Endothelial cell (in vitro differentiated cells): ENCODE measurements at places on chromosomes 4 and X. TPM values are rescaled to one million over a fixed set of nuclear protein-coding genes. Genes with fewer than 3 reads are reported as not detected.

Gene ATP1B4
- total RNA-seq, result not detected

GRCh38 chr4:86497980-86498862 is 95.9 kb upstream of the PTPN13 start:
- H3K27me3 ChIP-seq, result no peaks in the 10 kb centered on the region
- DNase-seq, result peak; percentile 13
- H3K27ac ChIP-seq, result no peak overlapping the region
- no peaks in the 10 kb centered on the region for H3K36me3 ChIP-seq
- no peak overlapping the region for H3K4me3 ChIP-seq
- peaks cover 13% of the 10 kb centered on the region for H3K4me1 ChIP-seq

- peaks cover 12% of the 10 kb centered on the region for H3K36me3 ChIP-seq
- H3K27ac ChIP-seq, result peak overlapping the region; percentile 99
- H3K27me3 ChIP-seq, result peaks cover 5% of the 10 kb centered on the region
- H3K4me1 ChIP-seq, result peaks cover 59% of the 10 kb centered on the region
- peak; percentile 37 for DNase-seq
- peak overlapping the region; percentile 58 for H3K4me3 ChIP-seq
Measured at GRCh38 chr4:139815778-139816601, 150.4 kb downstream of the MGST2 start.

GRCh38 chrX:118216087-118216486 is 99.5 kb upstream of the KLHL13 start:
- no peak overlapping the region for H3K27ac ChIP-seq
- peaks cover 5% of the 10 kb centered on the region for H3K4me1 ChIP-seq
- no peaks in the 10 kb centered on the region for H3K36me3 ChIP-seq

Gene TCP11X2
- 2.0 TPM for total RNA-seq

DNA sequence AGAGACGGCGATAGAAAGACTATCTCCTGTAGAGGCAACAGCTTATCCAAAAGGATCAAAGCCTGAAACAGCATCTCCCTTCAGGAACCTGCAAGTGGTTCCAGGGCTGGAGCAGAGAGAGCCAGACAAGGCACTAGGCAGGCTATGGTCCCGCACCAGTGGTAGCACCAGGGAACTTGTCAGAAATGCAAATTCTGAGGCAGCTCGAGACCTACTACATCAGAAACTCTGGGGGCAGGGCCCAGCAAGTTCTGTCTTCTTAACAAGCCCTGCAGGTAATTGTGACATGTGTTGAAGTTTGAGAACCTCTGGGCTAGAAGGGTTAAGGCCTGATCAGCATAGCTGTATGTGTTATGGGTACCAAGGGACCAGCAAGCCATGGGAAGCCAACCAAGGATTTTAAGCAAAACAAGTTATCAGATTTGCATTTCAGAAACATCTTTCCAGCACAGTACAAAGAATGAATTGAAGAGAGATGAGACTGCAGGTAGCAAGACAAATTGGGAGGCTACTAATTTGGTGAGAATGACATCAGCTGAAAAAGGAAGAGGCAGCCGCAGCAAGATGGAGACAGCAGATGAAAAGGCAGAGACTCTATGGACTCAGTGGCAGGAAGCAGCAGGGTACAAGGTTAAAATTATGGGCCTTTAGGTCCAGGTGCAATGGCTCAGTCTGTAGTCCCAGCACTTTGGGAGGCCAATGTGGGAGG is 139.7 kb downstream of the TSPAN5 start:
- no peak for DNase-seq
- peaks cover 2% of the 10 kb centered on the region for H3K27me3 ChIP-seq
- no peak overlapping the region for H3K27ac ChIP-seq
- peaks cover 29% of the 10 kb centered on the region for H3K4me1 ChIP-seq
- H3K4me3 ChIP-seq, result no peak overlapping the region

DNA sequence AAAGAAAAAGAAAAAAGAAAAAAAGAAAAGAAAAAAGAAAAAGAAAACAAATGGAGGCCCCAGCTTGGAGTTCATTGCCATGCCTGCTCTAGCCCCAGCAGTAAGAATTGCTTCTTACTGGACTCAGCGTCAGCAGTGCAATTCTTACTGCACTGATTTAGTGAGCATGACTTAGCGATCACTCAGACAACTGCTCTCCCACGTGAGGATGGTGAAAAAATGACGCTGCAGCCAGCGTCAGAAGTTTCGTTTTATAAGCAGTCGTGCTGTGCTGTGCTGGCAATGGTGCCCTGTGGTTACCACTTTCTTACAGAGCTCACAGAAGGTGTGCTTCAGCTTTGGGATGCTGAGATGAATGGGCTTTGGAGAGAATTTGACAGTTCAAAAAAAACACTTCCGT is 68.3 kb upstream of the DDX3X start:
- H3K27me3 ChIP-seq, result no peaks in the 10 kb centered on the region
- DNase-seq, result no peak
- H3K4me1 ChIP-seq, result no peaks in the 10 kb centered on the region
- H3K27ac ChIP-seq, result no peak overlapping the region

Gene EDA
- total RNA-seq, result 2.3 TPM

Gene TLL1
- 48.0 TPM for total RNA-seq

Gene CCNG2
- total RNA-seq, result 67.0 TPM

DNA sequence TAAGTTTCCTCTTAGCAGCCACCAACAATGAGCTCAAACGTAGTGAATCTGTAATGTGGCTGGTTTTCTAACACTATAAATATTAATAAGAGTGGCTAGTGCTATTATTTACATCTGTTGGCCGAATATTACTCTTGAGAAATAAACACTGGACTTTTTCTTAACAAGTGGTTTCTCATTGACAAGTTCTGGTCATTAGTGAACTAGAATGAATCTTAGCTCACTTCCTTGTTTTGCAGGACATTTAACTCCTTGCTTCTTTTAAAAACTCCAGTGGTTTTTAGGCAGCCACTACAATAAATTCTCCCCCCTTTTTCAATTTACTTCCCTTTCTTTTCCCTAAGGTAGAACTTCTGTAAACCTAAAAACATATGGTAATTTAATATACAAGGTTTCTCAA is 177.2 kb downstream of the ARAP2 start:
- H3K4me1 ChIP-seq, result peaks cover 4% of the 10 kb centered on the region
- H3K36me3 ChIP-seq, result peaks cover 5% of the 10 kb centered on the region
- peaks cover 3% of the 10 kb centered on the region for H3K27me3 ChIP-seq
- H3K4me3 ChIP-seq, result no peak overlapping the region

DNA sequence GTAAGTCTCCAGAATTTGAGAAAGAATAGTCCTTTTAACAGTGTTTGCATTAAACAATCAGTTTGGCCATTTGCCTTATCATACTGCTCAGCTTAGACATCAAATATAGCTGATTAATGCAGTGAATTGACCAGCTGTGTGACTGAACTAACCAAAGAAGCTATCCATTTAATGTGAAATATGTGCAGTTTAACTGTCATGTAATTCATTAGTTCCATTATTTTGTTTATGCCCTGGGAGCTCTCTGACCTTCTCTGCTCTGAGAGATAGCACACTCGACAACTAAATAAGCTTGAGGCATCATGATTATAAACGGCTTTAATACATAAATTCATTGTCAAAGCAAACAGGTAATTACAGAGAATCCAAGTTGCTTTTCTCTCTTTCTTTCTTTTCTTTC is 324.3 kb upstream of the PCDH7 start:
- no peak for DNase-seq
- peaks cover 5% of the 10 kb centered on the region for H3K4me1 ChIP-seq
- no peaks in the 10 kb centered on the region for H3K27me3 ChIP-seq
- no peak overlapping the region for H3K27ac ChIP-seq

GRCh38 chrX:128781506-128781905 is 729.3 kb upstream of the ACTRT1 start:
- DNase-seq, result peak; percentile 49
- H3K27me3 ChIP-seq, result peaks cover 2% of the 10 kb centered on the region
- no peaks in the 10 kb centered on the region for H3K36me3 ChIP-seq
- H3K27ac ChIP-seq, result no peak overlapping the region
- no peak overlapping the region for H3K4me3 ChIP-seq

Gene PRMT9
- total RNA-seq, result 8.3 TPM

DNA sequence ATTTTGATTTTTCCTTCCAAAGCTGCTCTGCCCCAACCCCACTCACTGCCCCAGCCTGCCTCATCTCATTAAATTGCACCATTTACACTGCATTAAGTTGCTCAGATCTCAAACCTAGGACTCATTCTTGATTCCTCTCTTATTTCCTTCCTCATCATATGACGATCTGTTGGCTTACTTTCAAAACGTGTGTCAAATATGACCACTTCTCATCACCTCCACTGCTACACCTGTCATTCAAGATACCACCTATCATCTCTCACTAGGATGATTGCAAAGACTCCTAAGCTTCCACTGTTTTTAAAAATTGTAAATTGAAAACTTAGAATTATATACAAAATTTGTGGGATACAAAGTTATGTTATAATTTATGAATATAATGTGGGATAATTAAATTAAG is 147.1 kb downstream of the DCK start:
- H3K4me1 ChIP-seq, result no peaks in the 10 kb centered on the region
- H3K27ac ChIP-seq, result no peak overlapping the region
- no peak overlapping the region for H3K4me3 ChIP-seq
- DNase-seq, result no peak

Gene ASB12
- total RNA-seq, result 0.33 TPM

DNA sequence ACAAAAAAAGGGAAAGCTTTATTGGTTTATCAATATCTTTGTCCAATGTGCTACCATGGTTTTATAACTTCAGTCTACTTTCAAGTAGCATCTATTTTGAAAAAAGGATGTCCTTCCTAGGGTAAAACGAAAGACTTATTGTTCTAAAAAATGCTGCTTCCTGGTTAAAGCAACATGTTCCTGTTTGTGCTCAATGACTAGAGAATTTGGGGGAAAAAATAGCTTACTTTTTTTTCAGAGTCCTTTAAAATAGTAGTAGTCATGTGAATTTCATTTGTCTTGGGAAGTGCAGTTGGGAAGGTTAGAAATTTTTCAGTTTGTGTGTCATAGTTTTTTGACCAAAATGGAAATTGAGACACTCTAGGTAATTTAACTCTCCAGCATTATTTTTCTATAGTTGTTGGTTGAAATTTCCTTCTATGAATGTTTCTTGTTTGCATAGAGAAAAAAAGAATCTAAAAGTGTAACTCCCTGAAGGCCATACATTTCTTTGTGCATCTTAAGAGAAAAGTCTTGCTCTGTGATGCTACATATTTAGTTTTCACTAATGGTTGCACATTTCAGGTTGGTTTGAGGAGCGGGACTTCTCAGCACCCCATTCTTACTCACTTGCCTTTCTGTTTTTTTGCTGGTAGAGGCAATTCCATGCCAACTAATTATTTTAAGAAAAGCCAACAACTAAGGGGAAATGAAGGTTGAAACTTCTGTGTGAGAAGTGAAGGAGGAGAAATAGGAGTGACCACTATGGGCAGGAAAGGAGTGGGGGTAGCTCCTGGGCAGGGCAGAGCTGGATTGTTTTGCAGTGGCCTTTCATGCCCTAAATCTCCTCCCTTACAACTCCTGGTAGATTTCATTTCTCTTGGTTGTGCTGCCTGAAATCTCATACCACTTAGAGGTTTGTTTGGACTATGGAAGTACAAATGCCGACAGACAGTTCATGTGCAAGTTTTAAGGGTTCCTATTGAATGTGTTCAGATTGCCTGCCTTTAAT is 76.4 kb downstream of the RAPGEF2 start:
- H3K36me3 ChIP-seq, result no peaks in the 10 kb centered on the region
- H3K27me3 ChIP-seq, result peaks cover 5% of the 10 kb centered on the region
- peaks cover 63% of the 10 kb centered on the region for H3K4me1 ChIP-seq
- no peak overlapping the region for H3K4me3 ChIP-seq
- DNase-seq, result no peak

GRCh38 chrX:117274965-117275364 is 812.2 kb upstream of the CT83 start:
- no peak overlapping the region for H3K27ac ChIP-seq
- H3K27me3 ChIP-seq, result peaks cover 1% of the 10 kb centered on the region
- no peak for DNase-seq
- H3K4me3 ChIP-seq, result no peak overlapping the region
